Adrenal gland (tissue), 19 donors: ENCODE measurements at places on chromosomes 7 and 10.

- no peak for DNase-seq
Observed at GRCh38 chr7:148204639-148205304, 385.8 kb upstream of the C7orf33 start.

DNA sequence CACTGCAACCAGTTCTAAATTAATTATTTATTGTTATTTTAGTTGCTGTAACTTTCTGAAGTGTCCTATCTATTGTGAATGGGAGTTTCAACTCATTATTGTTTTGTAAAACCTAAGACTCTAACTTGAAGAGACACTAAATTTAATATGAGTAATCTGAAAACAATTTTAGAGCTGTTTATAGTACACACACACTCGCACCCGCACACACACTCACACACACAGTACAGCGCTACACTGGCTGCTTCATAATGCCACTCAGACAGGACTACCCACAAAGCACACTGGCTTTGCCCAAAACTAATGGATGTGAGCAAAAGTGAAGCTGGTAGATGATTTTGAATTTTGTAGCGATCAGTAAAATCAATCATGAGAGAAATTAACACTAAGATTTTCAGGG lies 238.9 kb upstream of the ETV1 start:
- DNase-seq = no peak

GRCh38 chr7:79666472-79666871 lies 213.0 kb upstream of the MAGI2 start:
- DNase-seq = no peak

- DNase-seq = peak; percentile 16
Observed at GRCh38 chr7:14761510-14762296, 140.8 kb downstream of the DGKB start.

GRCh38 chr10:86647773-86648703 lies 6.3 kb upstream of the OPN4 start:
- no peak for DNase-seq

DNA sequence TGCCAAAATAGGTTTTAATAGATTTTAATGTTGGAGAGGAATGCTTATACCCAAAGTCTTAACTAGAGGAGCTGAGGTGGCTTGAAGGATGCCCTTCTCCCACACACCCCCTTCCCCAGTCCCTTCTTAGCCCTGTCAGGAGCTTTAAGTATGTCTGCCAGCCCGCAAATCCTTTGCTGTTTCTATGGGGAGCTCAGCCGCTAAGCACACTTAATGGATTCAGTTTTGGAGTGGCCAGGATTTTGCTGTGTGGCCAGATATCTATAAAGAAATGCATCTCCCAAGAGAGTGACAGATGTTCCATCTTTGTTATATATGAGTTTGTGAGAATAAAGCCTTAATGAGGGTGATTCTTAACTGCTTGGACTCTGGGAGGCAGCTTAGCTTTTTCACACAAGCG lies 152.9 kb upstream of the ZNF32 start:
- DNase-seq = no peak

DNA sequence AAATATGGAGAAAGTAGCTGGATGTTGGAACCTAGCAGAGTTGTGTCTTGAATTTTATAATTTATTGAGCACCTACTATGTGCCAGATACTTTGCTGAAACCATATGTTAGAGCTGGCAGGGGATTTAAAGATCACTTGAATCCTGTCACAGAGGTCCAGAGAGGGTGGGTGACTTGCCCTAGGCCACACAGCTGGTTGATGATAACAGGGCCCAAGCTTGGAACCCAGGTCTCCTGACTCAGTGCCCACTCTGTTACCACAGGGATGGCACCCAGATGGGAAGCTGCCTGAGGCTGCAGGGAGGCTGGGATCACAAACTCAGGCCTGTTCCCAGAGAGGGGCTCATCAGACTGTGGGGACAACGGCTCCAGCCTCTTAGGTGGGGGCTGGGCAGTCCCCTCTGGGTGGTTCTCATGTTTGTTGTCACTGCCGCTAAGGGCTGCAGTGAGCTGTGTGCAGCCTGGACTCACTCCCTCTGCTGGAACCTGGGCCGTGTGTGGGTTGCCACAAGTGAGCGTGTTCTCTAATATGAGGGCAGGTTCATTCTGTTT lies 18.6 kb downstream of the GOLGA7B start:
- DNase-seq = no peak

- DNase-seq = no peak
Observed at GRCh38 chr10:63579371-63580014, 58.3 kb downstream of the REEP3 start.

GRCh38 chr7:135753616-135754413 lies 5.2 kb upstream of the FAM180A start:
- DNase-seq = no peak

GRCh38 chr7:147474862-147475261 lies 1115.7 kb upstream of the C7orf33 start:
- DNase-seq = no peak

DNA sequence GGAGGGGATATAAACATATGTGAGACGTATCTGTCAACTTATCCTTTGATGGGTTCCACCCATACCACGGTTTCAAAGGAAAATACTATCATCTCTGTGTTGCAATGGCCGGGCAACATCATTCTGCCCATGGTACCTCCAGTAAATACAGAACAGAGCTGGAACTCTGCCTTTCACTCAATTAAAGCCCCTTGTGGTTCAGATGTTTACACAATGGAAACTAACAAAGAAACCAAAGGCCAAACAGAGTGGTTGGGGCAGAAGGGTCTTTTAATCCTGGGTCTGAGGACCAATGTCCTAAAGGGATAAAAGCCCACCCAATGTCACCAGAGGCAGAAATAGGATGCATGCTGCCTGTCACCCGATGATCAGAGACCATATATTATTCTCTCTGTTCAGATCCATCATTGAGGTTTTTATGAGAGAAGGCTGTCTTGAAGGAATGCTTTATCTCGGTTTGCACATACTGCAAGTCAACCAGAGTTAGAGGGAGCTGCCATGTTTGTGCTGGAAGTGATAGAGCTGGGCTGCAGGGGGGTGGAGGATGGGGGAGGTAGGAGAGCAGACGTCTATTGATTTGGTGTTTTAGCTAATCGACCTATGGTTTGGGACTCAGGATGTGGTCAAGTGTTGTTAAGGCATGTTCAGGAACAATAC lies 105.4 kb upstream of the FRMD4A start:
- DNase-seq = no peak

GRCh38 chr10:89504691-89505090 lies 30.7 kb downstream of the SLC16A12 start:
- DNase-seq = no peak

DNA sequence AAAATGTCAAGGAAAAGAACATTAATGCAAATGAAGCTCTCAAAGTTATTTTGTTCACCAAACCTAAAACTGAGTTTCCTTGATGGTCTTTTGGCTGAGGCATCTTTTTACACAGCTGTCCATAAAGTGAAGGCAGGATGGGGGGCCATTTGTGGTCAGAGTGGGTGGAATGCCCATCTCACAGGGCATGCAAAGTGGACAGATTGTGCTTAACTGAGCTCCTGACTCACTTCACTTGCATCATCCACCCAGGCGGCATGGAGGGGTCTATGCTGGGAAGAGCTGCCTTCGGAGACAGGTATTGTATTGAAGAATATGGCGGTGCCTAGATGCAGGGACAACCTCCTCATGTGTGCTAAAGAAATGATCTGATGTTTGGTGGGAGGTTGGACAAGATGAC lies 905.3 kb downstream of the KCNMA1 start:
- DNase-seq = no peak

- DNase-seq = no peak
Observed at GRCh38 chr7:35286986-35287385, 33.1 kb upstream of the TBX20 start.

GRCh38 chr10:11546581-11546980 lies 64.9 kb downstream of the USP6NL start:
- no peak for DNase-seq

- no peak for DNase-seq
Observed at GRCh38 chr10:49107111-49107886, 8.0 kb downstream of the VSTM4 start.

DNA sequence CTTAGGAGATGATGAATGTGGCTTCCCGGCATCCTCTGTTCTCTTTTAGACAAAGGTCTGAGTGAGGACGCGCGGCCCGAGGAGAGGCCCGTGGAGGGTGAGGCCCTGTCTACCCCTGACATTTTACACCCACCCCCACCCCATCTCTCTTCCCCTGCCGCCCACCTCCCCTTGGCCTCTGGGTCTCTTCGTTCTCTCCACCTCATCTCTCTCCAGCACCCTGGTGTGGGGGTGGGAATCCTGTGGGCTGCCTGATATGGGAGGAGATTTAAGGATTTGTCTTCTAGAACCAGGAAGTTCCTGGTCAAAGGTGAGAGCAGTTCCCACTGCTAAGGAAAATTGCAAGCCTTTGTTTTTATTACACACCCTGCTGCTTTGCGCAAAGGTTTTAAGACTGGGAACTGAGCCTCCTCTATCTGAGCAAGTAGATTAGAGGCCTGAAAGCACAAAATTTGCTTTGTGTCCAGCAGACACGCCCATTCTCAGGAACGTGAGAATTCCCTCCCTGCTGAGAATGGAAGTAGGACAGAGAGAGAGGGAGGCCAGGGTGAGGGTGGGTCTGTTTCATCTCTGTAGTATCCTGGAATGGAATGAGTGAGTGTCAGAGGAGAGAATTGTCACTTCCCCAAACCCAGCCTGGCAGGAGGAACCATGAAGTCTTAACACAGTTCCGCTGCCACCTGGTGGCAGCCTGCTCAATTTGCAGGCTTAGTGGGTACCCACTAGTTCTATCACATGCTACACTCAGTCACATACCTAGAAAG lies 91.2 kb downstream of the GTF2IRD1 start:
- DNase-seq = no peak

- DNase-seq = no peak
Observed at GRCh38 chr10:108689891-108690290, 1233.4 kb downstream of the XPNPEP1 start.

DNA sequence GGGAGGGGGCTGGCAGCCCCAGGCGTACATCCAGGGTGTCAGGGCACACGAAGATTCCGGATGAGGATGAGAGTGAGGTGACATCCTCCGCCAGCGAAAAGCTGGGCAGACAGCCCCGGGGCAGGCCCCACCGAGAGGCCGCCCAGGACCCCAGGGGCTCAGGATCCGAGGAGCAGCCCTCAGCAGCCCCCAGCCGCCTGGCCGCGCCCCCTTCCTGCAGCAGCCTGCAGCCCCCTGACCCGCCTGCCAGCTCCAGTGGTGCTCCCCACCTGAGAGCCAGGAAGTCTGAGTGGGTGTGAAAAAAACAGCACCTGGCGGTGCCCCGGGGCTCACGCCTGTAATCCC lies 3.2 kb downstream of the GJD4 start:
- DNase-seq = no peak

- DNase-seq = no peak
Observed at GRCh38 chr7:11779864-11780674, 51.9 kb downstream of the THSD7A start.

- no peak for DNase-seq
Observed at GRCh38 chr10:69107699-69108098, 16.3 kb upstream of the VPS26A start.

DNA sequence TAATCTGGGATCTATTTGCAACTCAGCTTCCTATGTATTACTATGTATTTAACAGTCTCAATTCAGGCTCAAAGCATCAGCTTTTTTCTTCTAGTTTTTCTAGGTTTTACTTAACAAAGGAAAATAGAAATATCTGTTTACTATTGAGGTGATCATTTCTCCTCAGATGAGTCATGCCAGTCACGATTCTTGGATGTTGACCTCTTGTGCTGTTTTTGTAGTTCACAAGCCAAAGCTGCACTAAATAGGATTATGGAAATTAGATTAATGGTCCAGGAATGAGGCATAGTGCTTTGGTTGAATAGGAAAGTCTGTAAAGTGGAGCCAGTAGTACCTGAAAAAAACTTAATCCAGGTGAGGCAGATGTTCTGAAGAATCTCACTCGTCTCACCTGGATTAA lies 198.3 kb upstream of the KAT6B start:
- no peak for DNase-seq

DNA sequence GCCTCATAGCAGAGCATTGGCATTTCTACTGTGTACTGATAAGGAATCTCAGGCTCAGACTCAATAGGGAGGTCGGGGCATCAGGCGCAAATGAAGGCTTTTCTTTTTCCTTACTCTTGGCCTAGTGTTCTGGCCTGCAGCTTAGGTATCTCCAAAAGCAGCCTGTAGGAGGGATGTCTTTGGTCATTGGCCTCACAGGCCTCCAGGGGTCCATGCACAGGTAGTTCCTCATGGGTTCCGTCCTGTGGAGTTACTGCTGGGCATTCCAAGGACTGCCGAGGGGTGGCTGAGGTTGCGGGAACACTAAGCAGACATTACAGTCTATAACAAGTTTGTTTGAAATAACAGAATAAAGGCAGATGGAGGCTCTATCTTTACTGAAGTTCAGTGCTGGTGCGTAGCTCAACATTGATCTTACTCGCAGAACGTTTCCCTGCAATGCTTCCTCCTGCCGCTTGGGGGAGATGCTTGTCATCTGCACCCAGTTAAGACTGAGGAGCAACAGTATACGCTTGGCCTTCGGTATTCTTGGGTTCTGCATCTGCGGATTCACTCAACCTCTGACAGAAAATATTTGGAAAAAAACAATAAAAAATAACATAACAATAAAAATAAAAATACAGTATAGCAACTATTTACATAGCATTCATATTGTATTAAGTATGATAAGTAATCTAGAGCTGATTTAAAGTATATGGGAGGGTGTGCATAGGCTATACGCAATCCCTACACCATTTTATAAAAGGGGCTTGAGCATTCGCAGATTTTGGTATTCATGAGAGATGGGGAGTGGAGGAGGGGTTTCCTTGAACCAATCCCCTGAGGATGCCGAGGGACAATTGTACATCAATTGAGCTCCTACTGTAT lies 58.9 kb downstream of the SH2D4B start:
- DNase-seq = peak; percentile 29

- DNase-seq = no peak
Observed at GRCh38 chr10:3825244-3825643, 40.2 kb upstream of the KLF6 start.

DNA sequence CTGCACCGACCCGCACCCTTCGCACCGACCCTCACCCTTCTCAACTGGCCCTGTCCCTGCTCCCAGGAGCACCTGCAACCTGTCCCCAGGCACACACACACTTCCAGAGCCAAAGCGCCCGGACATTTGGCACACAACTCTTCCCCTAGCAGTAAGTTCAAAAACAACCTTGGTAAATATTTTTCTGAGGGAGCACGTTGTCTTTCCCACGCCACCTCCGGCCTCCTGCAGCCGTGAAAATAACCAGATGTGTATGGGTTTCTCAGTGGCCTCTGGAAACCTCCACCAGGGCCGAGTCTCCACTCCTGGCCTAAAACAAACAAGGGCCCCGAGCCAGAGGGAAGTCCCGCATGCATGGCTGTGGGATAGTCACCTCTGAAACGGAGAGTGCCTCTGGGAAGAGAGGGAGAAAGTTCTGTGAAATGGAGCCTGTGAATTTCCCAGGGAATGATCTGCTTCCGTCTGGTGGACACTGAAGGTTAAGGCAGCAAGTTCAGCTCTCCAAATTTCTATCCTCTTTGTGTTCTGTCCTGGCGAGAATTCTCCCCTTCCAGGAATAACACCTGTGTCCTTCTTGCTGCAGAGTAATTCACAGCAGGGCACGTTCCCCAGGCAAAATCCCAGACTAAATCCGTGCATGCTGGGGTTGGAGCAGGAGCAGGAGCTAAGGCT lies 15.8 kb downstream of the PODXL start:
- DNase-seq = no peak

- no peak for DNase-seq
Observed at GRCh38 chr10:126565441-126565840, 105.1 kb downstream of the C10orf90 start.

- no peak for DNase-seq
Observed at GRCh38 chr7:158350166-158350900, 237.3 kb downstream of the PTPRN2 start.
